Brain (organoid and tissue), 16 donors: ENCODE measurements at places on chromosomes 6 and 20.
A peak's percentile ranks its signal among the peaks of the same experiment; 100 is the strongest.

DNA sequence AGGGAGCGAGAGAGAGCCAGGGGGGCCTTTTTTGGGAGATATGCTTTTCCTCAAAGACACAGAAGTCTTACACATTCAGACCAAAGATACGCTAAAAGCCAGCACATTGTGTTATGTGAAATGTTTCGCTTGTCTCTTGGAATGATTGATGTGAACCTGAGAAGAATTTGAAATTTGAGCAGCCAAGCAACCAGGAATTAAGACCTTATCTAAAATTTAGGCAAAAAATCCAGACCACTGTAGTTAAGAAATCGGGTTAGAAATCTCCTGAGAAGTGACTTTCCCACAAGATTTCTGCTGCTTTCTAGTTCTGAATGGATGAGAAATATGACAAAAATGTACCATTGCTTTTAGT, 223.2 kb upstream of the GMDS start:
- DNase-seq: no peak

DNA sequence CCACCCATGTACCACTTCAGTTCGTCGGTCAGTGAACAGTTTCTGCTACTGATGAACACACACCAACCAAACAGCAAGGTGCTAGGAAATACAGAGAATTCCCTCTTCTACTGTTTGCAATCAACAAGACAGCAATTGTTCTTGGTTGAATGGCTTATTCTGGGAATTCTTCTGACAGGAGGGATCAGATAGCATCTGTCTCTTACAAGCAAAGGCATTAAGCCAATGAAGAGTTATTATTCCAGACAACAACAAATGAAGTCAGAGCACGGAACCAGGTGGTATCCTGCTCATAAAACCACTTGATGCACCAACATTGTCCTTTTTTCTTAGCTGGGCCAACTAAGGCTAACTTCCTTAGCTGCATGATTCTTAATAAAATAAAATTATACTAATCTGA, 37.8 kb downstream of the PTPRK start:
- DNase-seq: no peak

DNA sequence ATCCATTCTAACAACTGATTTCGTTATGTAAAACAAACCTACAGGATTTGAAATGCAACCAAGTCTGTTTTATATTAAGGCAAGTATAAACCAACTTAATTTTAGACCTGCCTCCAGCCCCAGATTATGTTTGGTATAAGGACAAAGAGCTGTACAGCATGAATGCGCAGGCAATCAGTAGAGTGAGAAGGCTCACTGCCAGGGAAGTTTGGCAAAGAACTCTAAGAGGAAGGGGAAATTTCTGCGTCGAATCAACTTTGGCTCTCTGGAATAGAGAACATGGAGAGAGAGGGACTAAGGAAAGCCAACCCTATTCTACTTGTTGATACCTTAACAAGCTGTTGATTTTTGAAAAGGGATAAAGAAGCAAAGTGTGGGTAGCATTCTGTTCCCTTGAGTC, 96.9 kb upstream of the FOXO3 start:
- peak; percentile 75 for DNase-seq

DNA sequence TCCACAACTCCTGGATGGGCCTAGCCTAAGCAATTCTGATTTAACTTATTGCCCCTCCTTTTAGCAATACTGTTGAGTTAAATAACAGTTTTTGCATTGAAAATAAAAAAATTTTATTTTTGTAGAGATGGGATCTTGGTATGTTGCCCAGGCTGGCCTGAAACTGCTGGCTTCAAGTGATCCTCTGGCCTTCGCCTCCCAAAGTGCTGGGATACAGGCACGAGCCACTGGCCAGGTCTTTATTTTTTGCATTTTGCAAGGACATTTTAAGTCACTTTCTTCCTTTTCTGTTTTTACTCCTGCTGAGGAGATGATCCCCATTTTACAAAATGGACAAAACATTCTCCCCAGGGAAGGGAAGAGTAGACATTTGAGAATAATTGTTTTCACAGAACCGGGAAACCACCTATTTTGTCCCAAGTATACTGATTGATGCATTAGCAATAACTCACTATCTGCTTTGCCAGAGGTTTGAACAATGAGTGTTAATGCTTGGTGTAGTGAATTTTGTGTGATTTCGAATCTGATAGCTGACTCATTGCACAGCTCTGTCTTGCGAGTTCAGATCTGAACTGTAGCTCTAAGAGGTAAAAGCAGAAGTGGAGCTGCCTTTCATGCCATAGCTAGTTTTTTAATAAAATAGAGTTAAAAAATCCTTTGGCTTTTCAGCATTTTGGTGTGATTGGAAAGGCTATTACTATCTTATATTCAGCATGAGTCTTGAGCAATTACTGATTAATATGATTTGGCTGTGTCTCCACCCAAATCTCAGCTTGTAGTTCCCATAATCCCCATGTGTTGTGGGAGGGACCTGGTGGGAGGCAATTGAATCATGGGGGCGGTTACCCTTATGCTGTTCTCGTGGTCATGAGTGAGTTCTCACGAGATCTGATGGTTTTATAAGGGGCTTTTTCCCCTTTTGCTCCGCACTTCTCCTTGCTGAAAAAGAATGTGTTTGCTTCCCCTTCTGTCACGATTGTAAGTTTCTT, 20.9 kb downstream of the IGF2R start:
- no peak for DNase-seq

DNA sequence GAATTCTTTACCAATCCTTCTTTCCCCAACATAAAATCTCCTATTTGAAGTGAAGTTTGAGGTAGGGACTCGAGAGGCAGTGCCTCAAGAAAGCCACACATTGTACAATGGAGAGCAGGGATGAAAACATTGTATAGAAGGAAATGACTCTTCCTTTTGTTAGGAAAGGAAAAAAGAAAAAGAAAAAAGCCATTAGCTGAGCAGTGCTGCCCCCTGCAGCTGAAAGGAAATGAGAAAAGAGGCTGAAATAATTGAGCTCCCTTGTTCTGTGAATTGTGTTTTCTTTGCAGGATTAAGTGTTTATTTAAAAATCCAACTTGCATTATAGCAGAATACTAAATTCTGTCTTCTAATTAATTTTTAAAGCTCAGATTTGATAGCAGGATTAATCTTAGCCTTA, 162.9 kb upstream of the SASH1 start:
- peak; percentile 60 for DNase-seq

DNA sequence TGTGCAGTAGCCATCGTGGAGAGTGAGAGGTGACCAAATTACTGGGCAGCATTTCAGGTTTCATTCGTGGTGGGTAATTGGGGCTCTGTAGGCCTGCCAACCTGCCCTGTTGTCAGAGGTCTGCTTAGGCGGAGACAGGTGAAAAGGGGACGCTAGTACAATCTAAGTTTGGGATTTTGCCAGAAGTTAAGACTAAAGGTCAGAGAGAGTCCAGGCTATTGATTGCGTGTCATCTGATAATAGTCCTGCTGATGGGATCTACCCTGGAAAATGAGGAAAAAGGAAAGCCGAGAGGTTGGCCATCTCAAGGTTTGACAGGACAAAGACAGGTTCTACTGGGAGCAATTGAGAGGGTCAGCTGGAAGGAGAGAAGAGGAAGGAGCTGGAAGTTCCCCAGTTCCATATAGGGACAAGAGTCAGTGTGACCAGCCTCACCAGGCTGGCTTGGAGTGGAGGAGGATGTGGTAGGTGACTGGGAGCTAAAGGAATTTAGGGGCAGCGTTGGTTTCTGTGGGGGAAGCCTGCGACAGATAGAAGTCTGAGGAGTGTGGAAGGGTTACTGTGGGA, 10.9 kb downstream of the ARFGEF2 start:
- DNase-seq: no peak

- DNase-seq: peak; percentile 17
These were observed 77.8 kb downstream of the PKHD1 start for GRCh38 chr6:52009466-52010140.

- peak; percentile 83 for DNase-seq
These were observed 260.6 kb downstream of the PRL start for GRCh38 chr6:22036275-22036674.
